Stimulated activated CD8-positive, alpha-beta memory T cell treated with anti-CD3 and anti-CD28 coated beads, Interleukin-7, amount 100 ng/mL, for 48 hours (primary cell): ENCODE measurements at places on chromosomes 12 and 14.

DNA sequence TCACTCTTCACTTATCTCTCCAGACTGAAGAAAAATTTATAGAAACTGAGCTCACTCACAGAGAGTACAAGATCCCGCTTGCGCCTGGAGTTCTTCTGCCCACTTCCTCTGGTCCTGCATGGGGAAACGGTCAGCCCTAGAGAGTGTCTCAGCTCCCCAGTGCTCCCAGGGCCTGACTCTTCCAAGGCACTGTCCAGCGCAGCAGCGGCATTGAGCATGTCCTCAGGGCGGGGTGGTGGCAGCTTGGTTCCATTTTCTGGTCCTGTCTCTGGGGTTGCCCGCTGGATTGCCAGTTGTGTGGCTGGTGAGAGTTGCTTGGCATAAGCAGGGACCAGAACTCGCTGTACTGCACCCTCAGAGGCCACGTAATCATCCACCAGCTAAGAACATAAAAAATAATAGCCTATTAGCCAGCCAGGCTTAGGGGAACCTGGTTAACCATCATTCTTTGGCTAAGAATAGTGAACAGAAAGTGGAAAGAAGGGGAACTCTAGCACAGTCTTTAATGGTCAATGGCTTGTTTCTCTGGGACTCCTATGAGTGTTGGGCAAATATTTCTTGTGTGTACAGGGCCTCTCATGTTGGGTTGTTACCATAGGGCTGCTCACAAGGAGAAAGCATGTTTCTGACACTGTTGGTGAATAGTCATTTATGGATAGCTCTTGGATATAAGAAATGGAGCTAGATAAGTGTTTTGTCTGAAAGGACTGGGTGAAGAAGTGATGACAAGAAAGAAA is 13.7 kb upstream of the AJUBA start:
- DNase-seq: no peak

GRCh38 chr14:100842799-100843198 is 16.9 kb downstream of the MEG3 start:
- DNase-seq: no peak

GRCh38 chr12:32390572-32391219 is 8.7 kb upstream of the FGD4 start:
- DNase-seq: no peak

GRCh38 chr12:128387811-128388422 is 120.9 kb downstream of the TMEM132C start:
- DNase-seq: peak; percentile 2

DNA sequence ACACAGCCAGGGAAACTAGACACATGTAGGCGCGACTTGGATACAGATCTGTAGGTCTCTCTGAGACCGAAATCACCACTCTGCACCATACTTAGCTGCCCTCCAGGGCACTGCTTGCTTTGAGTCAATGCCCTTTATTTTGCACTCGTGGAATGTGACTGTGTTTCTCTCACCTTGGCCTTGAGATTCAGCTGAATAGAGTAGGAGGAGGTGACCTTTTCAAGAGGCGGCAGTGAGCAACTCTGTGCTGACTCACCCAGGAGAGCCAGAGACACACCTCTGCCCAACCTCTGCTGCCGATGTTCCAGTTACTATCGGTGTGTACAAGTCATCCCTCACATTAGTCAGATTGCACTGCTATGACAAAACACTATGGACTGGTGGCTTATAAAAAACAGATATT is 583.4 kb downstream of the VRK1 start:
- peak; percentile 83 for DNase-seq

DNA sequence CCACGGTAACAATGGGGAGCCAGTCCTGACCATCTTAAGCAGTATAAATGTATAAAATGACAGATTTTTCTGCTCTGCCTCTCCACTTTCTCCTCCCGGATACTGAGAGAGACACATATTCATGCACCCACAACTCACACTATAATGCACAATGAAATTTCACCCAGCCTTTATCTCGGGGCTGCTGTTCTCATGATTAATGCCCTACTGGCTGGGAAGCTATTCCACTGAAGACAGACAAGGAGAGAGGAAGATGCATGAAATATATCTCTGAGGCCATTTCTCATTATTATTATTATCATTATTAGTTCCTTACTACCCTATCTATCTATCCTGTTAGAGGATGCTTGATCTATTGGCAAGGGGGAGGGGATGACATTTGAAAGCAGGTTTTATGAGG is 501.7 kb downstream of the DIO2 start:
- DNase-seq: no peak
